CD4-positive, alpha-beta T cell treated with Interleukin-6 for 4 hours (primary cell): ENCODE measurements at places on chromosomes 12 and 14.

- no peak for DNase-seq
Measured at GRCh38 chr12:22728987-22729386, 104.0 kb downstream of the ETNK1 start.

DNA sequence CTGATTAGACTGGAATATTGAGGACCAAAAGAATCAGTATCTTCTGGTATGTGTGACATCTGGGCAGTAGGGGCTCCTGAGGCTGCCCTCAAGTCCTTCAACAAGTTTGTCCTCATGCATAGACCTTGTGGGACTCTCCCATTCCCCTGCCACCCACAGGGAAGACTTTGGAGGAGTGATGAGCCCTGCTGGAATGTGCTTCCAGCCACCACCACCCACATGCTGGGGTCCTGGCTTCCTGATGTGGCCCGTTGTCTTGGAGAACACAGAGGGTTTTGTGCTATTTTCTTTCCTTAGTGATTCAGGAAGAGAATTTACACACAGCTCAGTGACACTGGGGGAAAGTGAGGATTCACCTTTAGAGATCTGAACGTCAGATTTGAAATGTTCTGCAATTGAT is 29.2 kb upstream of the SEL1L start:
- DNase-seq = no peak

DNA sequence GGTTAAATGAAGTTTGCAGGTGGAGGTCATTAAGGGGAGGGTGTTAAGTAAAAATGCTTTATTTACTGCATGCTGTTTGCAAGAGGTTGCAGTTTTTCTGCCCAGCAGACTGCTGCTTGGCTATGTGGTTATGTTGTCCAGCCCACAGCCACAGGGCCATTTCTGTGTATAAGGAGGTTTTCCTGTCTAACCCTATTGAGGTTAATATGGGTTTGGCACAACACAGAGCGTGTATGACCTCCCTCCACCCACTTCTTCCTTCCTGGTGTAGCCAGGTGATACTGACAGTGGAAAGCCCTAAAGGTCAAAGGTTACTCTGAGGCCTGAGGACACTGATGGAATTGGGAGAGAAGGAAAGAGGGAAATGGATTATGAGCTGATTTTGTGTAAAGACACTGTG is 253.7 kb upstream of the PWP1 start:
- no peak for DNase-seq

DNA sequence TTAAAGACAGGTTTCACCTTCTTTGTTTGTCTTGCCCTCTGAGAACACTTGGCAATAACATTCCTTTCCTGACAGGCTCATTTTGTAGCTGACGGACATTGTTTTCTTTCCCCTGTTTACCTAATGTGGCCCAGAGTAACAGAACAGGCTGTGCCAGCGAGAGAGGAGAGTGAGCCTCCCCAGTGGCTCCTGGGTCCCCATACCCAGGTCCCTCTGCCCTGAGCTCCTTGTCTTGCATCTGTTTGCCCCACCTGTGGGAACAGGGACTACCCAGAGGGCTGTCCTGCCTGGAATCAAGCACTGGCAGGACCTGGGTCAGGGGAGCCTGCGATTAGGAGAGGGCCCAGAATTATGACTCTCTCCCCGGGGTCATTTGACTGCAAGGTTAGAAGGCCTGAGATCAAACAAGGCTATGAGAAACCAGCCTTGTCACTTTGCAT is 222.9 kb downstream of the ZFP36L1 start:
- no peak for DNase-seq

DNA sequence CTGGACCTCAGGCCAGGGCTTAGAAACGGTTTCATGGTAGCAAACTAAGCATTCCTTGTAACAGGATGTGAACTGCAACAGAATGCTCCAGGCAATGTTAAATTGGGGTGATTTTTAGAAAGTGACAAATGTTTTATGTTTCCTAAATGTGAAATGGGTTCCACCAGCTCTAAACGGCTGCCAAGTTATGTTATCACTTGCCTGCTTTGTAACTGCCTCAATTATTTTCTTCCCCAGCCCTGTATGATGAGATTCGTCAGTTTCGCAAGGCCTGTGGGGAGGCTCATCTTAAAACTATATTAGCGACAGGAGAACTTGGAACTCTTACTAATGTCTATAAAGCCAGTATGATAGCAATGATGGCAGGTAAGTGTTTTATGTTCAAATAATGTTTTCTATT is 70.9 kb downstream of the DERA start:
- DNase-seq = no peak

- no peak for DNase-seq
Measured at GRCh38 chr12:1920436-1920835, 2.0 kb upstream of the CACNA2D4 start.
